Stimulated activated CD4-positive, alpha-beta T cell treated with anti-CD3 and anti-CD28 coated beads, Interleukin-12 subunit alpha, Interleukin-12 subunit beta, amount 100 ng/mL, for 48 hours (primary cell): ENCODE measurements at places on chromosomes 12 and 14.

GRCh38 chr14:83559721-83560120, 1970.2 kb upstream of the FLRT2 start:
- DNase-seq = no peak

DNA sequence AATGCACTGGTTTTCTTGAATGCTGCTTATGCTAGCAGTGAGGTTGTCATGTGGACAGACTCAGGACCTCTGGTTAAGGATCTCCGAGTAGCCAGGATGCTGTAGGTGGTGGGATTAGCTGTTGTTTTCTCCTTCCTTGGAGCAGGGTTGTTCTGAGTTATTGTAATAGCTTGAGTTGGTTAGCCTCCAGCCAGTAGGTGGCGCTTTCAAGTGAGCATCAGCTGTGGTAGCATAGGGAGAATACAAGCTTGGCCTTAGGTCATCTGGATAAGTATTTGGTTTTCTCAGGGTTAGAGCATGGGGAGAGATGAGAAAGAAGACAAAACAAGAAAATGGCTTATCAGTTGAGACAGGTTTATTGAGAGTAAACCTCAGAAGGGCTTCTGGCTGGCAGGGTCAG, 299.7 kb upstream of the FBXO33 start:
- no peak for DNase-seq

- no peak for DNase-seq
These were observed 1.3 kb downstream of the SETD3 start for GRCh38 chr14:99479160-99479905.

- no peak for DNase-seq
These were observed 22.0 kb upstream of the RCOR1 start for GRCh38 chr14:102570334-102570995.

DNA sequence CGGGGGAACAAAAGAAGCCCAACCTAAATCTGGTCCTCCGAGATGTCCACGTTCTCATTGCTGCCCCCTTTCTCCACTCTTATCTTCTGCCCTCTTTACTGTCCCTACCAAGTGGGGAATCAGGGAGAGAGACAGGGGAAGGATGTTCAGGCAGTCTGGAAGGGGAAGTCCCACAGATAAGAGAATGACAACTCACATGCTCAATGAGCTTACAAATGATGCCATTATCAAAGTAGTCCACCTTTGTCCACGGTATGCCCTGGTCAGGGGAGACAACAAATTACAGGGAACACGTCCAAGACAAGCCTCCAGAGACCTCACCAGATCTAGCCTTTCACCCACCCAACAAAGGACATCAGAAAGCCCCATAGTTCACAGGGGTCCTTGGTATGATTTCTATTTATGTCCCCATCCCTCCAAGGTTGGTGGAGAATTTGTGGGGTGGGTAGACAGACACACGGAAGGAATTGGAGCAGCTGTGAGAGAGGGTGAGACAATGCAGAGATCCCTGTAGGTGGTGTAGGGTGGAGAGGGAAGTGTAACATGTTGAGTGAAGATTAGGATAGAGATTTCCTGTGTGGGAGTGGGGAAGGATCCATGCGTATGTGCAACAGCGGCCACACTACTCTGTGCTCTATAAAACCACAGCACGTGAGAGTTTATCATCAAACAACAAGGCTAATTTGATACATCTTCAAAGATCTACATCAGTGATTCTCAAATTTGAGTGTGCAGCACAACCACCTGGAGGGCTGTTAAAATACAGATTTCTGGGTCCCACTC, 10.7 kb downstream of the MYO1A start:
- no peak for DNase-seq
